ENCODE measurements at places on chromosomes 16 and 17. TPM values are rescaled to one million over a fixed set of nuclear protein-coding genes. Genes with fewer than 3 reads are reported as not detected.

- no peak for DNase-seq
Observed at GRCh38 chr17:46092991-46093390, 93.9 kb downstream of the STH start.

GRCh38 chr17:9343516-9343915 is 232.1 kb downstream of the STX8 start:
- DNase-seq = no peak

GRCh38 chr16:67151431-67152097 is 766 bp upstream of the B3GNT9 start:
- DNase-seq = no peak

DNA sequence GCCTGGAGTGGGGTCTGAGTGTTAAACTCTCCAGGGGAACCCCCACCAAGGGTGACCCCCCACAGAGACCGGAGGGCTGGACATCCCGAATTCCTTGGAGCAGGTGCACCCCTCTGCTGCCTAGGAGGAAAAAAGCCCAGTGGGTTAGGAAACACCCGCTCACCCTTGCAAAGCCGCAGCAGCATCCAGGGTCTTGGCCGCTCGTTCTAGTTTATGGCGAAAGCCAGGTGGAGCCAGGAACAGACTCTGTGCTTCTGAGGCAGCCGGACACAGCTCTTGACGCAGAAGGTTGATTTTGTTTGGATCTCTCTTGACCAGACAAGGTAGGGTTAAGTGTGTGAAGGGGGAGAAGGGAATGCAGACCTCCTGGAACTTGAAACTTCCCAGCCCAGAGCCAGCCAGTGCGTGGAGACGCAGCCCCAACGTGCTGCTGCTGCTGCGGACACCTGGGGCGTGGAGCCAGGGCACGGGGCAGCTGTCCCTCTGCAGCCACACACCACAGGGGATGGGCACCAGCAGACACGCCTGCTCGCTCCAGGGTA is 154.5 kb downstream of the LAT start:
- DNase-seq = no peak

DNA sequence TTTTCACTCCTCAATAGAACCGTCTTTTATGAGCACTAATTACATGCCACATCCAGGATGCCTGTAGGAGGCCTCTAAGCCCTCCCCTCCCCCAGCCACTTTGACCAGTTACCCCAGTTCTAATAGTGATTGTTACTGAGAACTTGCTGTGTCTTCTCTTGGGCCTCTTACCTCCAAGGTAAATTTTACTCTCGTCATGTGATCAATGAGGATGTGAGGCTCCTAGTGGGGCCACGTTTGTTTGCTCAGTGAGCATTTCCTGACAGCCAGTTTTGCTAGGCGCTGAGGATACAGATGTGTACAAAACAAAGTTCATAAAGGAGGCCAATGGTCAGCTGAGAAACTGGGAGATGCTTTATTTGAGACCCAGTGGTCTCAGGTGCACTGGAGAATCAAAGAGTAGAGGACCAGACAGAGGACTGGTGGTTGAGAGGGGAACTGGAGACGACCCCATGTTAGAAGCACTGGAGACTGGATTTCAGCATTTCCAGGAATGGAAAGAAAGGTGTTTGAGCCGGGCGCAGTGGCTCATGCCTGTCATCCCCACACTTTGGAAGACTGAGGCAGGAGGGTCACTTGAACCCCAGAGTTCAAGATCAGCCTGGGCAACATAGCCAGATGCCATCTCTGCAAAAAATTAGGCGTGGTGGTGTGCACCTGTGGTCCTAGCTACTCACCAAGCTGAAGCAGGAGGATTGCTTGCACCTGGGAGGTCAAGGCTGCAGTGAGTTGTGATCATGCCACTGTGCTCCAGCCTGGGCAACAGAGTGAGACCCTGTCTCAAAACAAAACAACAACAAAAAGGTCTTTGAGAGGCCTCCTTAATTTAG is 2.6 kb downstream of the ATP2C2 start:
- DNase-seq = no peak

The IL17C gene
- total RNA-seq = not detected

GRCh38 chr17:83080579-83080857 is 1.1 kb downstream of the METRNL start:
- no peak for DNase-seq

GRCh38 chr17:11836508-11836907 is 160.8 kb downstream of the ZNF18 start:
- DNase-seq = no peak

GRCh38 chr17:27269974-27270373 is 23.9 kb upstream of the WSB1 start:
- DNase-seq = no peak

DNA sequence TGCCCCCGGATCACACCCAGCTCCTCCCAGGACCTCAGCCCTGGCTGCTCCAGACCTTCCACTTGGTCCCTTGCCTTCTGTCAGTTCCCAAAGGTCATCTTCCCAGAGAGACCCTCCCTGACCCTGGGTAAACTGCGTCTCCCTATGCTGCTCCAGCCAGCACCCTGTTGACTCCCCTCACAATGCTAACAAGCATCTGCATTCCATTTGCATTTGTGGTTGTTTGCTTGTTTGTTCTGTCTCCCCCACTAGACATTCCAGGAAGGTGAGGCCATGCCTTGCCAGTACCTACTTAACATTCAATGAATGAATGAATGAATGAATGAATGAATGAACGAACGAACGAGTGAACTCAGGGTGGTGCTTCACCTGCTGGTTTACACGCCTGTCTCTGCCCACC is 171.2 kb downstream of the WSCD1 start:
- DNase-seq = no peak

- DNase-seq = no peak
Observed at GRCh38 chr17:82098939-82099763, 1.1 kb upstream of the FASN start.

DNA sequence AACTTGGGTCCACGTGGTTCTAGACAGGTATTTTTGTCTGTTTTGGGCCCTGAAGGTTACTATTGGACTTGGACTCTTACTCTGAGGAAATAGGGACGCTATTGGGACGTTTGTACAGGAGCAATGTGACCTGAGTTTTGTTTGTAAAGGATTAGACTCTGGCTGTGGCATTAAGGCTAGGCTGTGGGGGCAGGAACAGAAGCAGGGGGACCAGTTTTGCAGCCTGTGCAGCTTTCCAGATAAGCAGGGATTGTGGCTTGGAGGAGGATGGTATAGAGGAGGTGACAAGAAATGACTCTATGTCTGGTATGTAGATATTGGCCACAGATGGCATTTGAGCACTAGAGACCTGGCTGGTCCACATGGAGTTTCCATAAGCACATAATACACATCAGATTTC is 12.8 kb downstream of the NOD2 start:
- no peak for DNase-seq

- DNase-seq = no peak
Observed at GRCh38 chr16:85203462-85203813, 91.2 kb upstream of the CIBAR2 start.

The MAF gene
- 72.4 TPM for total RNA-seq

- DNase-seq = no peak
Observed at GRCh38 chr17:8918807-8919465, 46.6 kb downstream of the PIK3R5 start.

DNA sequence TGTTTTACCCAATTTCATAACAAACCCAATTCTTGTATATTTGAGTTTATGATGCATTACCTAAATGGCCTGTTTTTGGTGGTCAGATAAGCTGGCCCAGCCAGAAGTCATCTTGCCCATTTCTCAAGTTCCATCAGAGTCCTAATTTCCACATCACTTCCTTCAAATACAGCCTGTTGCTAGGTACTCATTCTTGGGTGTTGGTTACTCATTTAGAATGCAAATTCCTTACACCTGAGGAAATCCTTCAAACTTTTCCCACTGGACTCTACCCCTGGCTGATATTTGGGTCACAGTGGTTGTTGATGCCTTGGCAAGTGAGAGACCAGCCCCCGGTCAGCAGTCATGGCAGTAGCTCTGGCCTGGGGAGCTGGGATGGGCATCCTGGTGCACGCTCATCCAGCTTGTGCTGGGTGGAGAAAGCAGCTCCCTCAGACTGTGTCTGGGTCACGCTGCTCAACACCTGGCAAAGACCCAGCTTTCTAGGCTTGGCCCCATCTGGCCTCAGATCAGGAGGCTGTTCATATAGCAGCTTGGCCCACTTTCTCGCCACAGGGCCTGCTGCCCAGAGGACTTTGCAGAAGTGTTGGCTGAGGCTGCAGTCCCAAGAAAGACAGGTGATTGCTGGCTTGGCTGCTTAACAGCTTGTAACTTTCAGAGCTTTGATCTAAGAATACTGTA is 25.8 kb downstream of the WSB1 start:
- peak; percentile 54 for DNase-seq

The IRX6 gene
- total RNA-seq = 6.7 TPM

The HS3ST3A1 gene
- total RNA-seq = 1.4 TPM

GRCh38 chr17:17206913-17207335 is 791 bp upstream of the PLD6 start:
- DNase-seq = peak; percentile 39
